ENCODE measurements at places on chromosomes 6 and 20. TPM values are rescaled to one million over a fixed set of nuclear protein-coding genes. Genes with fewer than 3 reads are reported as not detected.

Gene STK38
- total RNA-seq = 25.3 TPM

Gene RSPO3
- total RNA-seq = not detected

Gene MLIP
- 0.81 TPM for total RNA-seq

Gene METTL24
- total RNA-seq = not detected

Gene RFX6
- total RNA-seq = not detected

Gene RBM24
- total RNA-seq = 13.2 TPM

Gene SNAP91
- total RNA-seq = not detected

Gene MYBL2
- 80.8 TPM for total RNA-seq

Gene TRIM40
- not detected for total RNA-seq

Gene SLC2A10
- 7.3 TPM for total RNA-seq

Gene ULBP1
- total RNA-seq = 0.07 TPM

Gene SAMD10
- total RNA-seq = 0.77 TPM

Gene IBTK
- total RNA-seq = 34.0 TPM

Gene GPX5
- total RNA-seq = not detected

Gene ORC3
- total RNA-seq = 42.4 TPM

GRCh38 chr6:119511024-119511423, 161.5 kb upstream of the MAN1A1 start:
- DNase-seq = no peak

GRCh38 chr6:54655162-54655561, 191.4 kb upstream of the FAM83B start:
- DNase-seq = no peak

GRCh38 chr20:50261471-50262212, 71.0 kb downstream of the CEBPB start:
- no peak for DNase-seq

DNA sequence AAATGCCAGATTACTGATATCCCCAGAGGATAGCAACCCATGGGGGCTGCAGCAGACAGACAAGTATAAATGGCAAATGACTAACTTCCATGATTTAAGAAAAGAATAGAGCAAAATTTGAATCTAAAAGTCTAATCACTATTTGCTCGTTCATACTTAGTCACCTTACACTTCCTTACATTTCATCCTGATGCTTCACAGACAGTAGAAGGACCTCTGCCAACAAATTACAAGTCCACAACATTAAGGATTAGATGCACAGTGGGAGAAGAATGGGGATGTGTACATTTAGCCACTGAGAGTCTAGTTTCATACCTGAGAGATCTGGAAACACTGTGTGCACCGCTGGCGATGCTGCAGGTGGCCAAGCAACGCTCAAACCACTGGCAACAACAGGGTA, 72.4 kb downstream of the FYN start:
- DNase-seq = no peak

- no peak for DNase-seq
Observed at GRCh38 chr20:7449269-7449668, 491.0 kb downstream of the HAO1 start.

- no peak for DNase-seq
Observed at GRCh38 chr20:50957276-50957675, 1.1 kb downstream of the DPM1 start.

- DNase-seq = no peak
Observed at GRCh38 chr6:75450903-75451302, 42.7 kb downstream of the FILIP1 start.

DNA sequence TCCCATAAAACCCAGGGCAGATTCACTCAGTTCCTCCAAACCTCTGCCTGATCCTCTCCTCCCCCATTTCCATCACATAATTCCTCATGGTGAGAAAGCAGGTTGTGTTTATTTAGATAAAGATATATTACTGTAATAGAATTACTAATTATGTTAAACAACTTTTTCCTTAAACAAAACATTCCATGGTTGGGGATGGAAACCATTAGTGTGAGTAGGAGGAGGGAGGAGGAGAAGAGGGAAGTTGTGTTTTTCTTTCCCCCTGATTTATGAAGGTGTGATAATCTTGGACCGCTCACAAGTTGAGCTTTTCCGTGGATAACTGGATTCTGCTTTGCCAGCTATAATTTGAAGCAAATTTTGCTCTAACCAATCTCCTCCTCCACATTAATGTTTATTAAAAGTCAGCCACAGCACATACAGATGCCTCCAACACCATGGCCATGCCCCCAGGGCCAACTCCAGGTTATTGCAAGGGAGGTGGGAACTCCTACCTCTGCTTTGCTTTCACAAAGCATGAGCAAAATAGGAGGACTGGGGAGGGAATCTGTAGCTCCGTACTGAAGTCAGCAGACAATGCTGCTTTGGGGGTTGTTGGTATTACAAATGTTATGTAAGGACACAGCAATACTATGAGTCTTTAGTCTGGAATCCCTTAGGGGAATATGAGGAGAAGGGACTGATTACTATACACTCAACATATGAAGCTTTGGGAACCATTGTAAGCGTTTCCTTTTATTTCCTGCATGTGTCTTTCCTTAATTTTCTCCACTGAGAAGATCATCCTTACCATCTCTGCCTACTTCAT, 542.0 kb downstream of the DHX35 start:
- no peak for DNase-seq

GRCh38 chr6:56246881-56247653, at the start of gene COL21A1:
COL21A1 (minus strand) TSS chr6:56247580; CDS start chr6:56182618, 64,962 bp downstream.
- no peak for DNase-seq

DNA sequence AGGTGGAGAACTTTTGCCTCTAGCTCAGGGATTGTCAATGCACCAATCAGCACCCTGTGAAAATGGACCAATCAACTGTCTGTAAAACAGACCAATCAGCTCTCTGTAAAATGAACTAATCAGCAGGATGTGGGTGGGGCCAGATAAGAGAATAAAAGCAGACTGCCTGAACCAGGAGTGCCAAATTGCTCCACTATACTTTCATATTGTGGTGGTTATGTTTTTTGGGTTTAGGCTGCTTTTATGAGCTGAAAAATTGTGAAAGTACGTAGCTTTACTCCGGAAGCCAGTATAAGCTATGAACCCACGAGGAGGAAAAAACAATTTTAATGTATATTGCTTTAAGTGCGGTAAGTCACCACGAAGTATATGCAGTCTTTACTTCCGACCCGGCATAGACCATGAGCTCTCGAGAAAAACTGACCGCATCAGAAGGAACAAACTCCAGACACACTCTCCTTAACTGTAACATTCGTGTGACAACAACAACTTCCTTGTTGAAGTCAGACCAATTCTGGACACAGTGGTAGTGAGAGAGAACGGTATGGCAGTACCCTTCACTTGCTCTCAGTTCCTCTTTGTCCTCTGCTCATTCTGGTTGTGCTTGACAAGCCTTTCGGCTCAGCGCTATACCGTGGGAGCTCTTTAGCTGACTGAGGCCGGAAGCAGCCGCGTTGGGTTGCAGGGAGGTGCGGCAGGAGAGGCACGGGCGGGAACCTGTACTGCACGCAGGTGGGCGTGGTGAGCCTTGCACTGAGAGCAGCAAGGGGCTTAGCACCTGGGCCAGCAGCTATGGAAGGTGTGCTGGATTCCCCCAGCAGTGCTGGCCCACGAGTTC, 81.9 kb upstream of the E2F3 start:
- DNase-seq = no peak

DNA sequence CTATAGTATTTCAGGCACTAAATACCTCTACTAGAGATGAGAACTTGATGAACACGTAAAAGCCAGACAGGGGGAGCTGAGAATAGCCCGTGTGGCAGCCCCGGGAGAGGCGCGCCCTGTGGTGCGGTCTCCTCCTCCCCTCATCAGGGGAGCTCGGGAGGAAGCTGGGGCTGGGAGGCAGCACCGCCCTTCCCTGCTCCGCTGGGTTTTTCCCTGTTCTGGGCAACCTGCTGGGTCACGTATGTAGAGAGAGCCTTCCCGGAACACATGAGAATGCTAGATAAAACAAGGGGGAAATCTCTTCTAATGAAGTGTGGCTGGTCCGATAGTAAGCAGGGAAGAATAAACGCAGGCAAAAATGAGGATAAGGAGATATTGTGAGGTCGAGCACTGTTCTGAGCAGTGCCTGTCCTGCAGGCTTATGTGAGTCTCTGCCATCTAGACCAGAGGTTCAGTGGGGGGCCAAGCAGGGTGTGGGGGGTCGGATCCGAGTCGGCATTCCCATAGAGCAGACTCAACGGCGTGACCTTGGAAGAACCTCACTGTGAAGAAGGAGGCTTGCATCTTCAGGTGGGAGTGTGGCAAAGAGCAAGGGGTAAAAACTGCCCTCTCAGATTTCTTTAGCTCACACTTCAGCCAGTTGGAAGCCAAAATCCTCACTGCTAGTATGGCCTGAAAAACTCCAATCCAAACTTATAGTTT, 13.4 kb upstream of the RPS6KA2 start:
- DNase-seq = no peak

GRCh38 chr20:52001999-52002666, 189.4 kb downstream of the ZFP64 start:
- peak; percentile 42 for DNase-seq

DNA sequence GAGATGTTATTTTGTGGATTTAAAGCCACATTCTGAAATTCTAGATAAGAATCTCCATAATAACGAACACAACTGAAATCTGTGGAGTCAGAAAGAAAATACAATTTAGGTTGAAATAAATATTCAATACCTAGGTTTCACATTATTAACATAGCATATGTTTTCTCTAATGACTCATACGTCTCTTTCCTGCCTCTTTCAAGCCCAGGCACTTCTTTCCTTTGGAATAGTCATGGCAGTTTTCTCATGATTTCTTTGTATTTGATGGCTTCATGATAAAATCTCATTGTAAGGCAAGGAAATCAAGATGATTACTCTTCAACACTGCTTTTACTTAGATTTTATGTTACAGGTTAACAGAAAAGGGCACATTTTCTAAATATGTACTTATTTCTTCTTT, 803.7 kb downstream of the PHF3 start:
- no peak for DNase-seq

DNA sequence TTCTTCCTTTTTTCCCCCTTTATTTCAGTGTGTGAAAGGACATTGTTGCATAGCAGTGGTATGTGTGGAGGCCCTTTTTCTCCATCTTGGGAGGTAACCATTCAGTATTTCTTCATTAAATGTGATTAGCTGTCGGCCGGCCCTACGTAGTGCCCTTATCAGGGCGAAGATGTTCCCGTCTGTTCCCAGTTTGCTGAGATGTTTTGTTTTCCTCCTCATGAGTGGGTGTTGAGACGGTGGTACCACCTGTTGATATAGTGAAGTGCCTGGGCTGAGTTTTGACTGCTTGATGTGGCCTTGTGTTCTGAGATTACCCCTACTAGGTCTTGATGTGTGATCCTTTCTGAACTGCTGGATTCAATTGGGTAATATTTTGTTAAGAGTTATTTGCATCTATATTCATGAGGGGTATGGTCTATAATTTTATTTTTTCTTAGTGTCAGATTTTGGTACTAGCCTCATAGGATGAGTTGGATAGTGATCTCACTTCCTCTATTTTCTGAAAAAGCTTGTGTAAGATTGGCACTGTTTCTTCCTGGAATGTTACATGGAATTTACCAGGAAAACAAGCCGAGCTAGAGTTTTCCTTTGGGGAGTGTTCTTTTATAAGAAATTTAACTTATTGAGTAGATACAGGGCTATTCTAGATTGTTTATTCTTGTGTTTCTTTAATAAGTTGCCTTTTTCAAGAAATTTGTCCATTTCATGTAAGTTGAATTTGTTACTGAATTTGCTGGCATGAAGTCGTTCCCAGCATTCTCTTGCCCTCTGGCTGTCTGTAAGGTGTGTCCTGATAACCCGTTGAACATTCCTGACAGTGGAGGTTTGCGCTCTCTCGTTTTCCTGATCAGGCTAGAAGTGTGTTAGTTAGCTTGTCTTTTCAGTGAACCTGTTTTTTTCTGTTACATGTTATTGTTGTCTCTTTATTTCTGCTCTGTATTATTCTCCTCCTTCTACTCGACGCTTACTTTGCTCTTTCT, 4.3 kb downstream of the MTG2 start:
- DNase-seq = no peak

DNA sequence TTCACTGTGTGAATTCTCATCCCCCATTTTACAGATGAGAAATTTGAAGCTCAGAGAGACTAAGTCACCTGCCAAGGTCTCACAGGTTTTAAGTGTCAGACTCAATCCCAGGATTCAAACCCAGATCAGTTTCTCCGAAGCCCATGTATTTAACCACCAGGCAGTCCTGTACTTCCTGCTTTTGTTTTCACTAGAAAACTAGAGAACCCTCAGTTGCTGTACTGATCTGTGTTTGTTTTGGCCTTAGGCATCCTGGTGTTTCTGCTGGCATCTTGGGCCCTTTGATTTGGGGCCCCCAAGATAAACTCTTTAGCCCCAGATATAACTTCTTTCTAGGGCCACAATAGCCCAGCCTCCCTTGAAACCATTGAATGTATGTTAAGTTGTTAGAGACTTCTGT, 36.5 kb downstream of the PPP1R16B start:
- DNase-seq = no peak

- DNase-seq = no peak
Observed at GRCh38 chr20:2299301-2299700, 3.5 kb downstream of the TGM3 start.

- no peak for DNase-seq
Observed at GRCh38 chr20:13271977-13272975, 51.2 kb downstream of the ISM1 start.

DNA sequence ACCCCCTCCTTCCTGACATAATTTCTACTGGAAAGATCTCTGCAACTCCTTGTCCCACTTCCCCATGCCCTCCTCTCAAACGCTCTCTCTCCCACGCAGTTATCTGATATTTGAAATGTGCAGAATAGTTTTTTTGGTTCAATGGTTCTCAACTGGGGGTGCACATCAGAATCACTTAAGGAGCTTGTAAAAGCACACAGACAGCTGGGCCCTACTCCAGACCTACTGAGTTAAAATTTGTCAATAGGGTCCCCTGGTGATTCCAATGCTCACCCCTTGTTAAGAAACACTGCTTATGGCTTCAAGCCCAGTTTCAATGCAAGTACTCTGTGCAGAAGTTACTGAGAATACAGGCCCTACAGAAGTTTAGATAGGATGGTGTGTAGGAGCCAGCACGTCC, 45.2 kb upstream of the KCNK16 start:
- no peak for DNase-seq

DNA sequence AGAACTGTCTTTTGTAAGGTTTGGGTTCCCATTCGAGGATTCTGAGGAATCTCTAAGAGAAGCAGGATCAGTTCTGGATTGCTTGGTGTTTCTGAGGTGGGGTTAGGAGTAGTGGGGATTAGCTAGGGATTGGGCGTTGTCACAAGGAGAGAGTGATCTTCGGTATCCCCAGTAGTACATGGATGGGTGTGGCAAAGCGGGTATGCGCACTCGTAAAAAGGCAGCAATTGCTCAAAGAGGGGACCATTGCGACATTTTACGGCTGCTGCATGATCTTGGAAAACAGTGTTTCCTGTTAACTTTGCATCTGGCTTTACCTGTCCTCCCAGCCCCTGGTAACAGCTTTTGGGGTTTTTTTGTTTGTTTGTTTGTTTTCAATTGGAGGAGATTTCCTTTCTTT, 9.7 kb upstream of the ZSCAN9 start:
- DNase-seq = no peak

GRCh38 chr20:19907326-19908056, 109.7 kb upstream of the NAA20 start:
- DNase-seq = peak; percentile 52

- no peak for DNase-seq
Observed at GRCh38 chr6:24916496-24916895, 19.3 kb downstream of the RIPOR2 start.

GRCh38 chr20:61839912-61840778, 225.5 kb downstream of the TAF4 start:
- DNase-seq = no peak

- no peak for DNase-seq
Observed at GRCh38 chr6:43658161-43658560, 13.3 kb downstream of the RSPH9 start.

All from A172 (cell line).